Occipital lobe (tissue), 3 donors: ENCODE measurements at places on chromosomes 2 and 18.

GRCh38 chr2:235011929-235012631 lies 60.3 kb downstream of the SH3BP4 start:
- no peak for DNase-seq

GRCh38 chr2:27489118-27489497 lies 435 bp downstream of the IFT172 start:
- no peak for DNase-seq

DNA sequence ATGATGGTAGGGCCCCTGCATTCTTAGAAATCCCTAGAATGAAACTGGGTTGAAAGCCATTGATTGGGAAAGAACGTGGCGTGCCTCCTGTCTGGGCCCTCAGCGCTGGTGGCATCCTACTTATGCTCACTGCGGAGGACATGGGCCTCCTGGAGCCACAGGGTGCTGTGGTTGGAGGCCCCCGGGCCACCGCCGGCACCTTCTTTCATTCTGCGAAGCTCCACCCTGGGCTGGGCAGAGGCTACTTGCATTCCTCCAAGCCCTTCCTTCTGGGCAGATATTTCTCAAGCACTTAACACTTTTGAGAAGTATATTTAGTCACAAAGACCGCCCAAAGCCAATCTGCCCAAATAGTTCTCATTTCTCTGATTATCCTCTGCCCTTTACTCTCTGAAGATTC lies 311.9 kb downstream of the MYCN start:
- no peak for DNase-seq

GRCh38 chr2:70523996-70524965 lies 29.3 kb downstream of the TGFA start:
- no peak for DNase-seq

DNA sequence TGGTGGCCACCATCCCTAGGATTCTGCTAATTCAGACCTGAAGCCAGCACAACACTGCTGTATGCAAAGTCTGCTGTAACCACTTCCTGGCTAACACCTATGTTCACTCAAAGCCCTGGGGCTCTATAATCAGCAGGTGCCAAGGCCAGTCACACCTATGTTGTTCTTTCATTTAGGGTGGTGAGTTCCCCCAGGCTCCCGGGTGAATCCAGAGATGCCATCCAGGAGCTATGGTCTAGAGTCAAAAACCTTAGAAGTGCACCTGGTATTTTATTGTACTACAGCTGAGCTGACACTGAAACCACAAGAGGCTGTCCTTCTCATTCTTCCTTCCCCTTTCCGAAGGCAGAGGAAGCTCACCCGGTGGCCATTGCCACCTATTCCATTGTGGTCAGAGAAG lies 46.2 kb upstream of the CCDC141 start:
- DNase-seq: no peak

- no peak for DNase-seq
Measured at GRCh38 chr2:55862246-55862645, 61.3 kb downstream of the EFEMP1 start.

GRCh38 chr2:62099523-62100175 lies 96.3 kb upstream of the B3GNT2 start:
- no peak for DNase-seq

- no peak for DNase-seq
Measured at GRCh38 chr2:100924520-100925451, 77.3 kb upstream of the RPL31 start.

DNA sequence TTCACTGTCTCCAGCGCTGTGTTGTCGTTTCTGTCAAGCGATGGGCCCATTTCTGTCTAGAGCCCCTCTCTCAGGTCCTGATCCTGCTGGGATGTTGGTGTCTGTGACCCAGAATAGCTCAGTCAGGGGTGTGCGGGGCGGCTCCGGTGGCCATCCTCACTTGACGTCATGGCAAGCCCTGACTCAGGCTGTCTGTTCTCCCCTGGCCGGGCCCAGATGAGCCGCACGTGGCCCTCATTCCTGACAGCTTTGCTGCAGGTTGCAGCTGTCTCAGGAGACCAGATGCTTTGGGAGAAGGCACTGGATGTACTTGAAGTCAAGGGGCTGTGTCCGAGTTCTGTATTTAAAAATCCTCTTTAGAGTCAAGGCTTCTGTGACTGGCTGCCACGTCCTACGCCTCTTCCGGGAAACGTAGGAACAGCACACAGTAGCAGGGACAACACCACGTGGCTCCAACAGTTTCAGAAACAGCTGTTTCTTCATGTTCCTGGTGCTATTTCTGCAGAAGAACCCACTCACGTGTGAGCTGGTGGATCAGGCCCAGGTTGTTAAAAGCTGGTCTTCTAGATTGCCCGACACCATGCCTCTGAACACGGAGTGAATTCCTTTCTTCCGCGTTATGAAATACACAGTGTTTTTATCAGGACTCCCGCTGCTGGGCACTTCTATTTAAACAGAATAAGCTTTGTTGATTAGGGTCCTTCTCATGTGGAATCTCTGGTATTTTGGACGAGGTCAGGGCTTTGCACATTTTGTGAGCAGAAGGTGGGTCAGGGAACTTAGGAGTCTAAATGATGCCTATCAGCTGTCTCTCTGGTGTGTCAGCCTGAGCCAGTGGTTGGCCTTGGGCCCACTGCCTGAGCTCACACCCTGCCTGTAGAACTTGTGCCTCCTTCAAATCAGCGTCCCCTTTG lies 28.3 kb upstream of the NTSR2 start:
- DNase-seq: peak; percentile 61

DNA sequence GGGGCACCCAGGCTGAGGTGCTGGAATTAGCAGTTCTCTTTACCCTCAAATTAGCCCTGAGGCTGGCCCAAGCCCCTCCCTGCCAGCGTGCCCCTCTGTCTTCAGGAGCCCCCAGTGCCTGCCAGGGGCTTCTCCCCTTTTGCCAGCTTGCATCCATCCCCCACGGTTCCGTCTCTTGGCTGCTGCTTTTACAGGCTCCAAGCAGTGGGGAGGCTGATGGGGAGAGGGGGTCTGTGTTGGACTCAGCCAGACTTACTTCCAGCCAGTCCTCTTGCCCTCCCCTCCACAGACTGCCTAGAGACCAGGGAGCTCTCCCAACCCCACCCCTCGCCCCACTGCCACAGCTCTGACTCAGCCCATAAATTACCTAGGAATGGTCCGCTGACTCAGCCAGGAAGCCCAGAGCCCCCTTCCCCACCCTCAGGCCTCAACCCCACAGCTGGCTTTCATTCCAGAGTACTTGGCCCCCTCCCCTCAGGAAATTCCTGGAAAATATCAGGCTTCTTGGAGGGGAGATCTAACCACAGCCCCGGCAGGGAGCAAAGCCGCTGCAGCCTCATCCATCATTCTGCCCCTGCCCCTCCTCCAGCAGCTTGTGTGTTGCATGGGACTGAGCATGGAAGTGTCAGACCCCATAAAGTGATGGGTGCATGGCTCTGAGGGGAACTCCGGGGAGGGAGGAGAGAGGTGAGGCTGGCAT lies 184.6 kb downstream of the ZFP36L2 start:
- no peak for DNase-seq

DNA sequence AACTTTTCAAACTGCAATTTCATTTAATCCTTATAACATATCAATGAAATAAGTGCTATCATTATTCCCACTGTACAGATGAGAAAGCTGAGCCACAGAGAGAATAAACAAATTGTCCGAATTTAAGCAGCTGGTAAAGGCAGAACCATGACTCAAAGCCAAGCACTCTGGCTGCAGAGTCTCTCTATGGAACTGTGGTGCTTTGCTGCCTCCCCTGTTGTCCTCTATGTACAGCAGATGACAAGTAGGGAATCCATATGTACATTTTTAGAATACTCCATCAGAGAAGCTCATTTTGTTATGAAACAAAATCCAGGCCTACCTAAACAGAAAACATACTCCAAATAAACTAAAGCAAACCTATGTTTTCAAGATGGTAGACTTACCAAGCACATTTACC lies 45.1 kb downstream of the FARSB start:
- DNase-seq: no peak

- no peak for DNase-seq
Measured at GRCh38 chr2:86624267-86624547, 542 bp upstream of the RNF103 start.

- DNase-seq: no peak
Measured at GRCh38 chr2:137223722-137224121, 458.4 kb downstream of the THSD7B start.

DNA sequence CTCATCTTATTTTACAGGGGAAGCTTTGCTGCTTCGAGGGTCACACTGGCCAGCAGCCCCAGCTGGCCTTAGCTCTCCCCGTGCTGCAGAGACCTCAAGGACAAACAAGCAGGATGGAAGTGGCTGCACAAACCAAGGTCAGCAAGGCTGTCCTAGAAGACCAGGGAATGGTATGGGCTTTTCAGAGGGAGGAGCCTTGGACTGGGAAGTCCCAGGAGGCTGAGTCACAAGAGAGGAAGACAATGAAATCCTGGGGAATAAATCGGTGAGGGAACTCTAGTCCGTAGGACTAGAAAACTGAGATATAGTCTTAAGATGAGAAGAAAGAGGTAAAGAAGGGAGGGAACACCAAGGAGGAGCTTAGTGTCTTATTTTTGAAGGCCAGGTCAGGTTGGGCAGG lies 15.7 kb downstream of the CREG2 start:
- no peak for DNase-seq

DNA sequence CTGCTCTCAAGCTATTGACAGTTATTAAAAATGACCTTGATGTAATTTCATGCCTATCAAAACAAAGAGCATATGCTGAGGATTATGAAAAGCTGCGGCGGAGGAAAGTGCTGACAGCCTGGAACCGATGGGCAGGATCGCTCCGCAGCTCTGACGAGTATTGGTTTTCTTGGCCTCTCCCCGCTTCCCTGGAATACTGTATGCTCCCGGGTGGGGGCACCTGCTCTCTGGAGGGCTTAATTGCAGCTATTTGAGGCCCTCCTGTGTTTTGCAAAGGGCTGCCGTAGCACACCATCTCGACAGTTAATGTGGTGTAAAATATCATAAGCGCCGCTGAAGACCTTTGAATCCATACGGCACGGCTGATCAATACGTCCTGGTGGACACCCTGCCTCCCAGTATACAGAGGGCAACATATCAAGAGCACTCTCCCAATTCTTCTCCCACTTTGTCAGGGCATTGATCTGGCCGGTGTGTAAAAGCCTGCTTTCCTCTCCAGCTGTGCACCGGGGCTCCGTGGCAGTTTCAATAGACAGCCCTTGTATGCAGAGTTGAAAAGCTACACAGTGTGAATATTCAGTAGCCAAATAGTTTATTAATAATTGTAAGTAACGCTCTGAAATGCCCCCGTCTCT lies 662.4 kb downstream of the GALR1 start:
- DNase-seq: no peak

GRCh38 chr2:28633746-28634145 lies 117.9 kb upstream of the PPP1CB start:
- peak; percentile 9 for DNase-seq

- no peak for DNase-seq
Measured at GRCh38 chr18:68728081-68728700, 13.3 kb upstream of the TMX3 start.
